Osteoblast (primary cell): ENCODE measurements at places on chromosomes 12 and 14. TPM values are rescaled to one million over a fixed set of nuclear protein-coding genes. Genes with fewer than 3 reads are reported as not detected.

DNA sequence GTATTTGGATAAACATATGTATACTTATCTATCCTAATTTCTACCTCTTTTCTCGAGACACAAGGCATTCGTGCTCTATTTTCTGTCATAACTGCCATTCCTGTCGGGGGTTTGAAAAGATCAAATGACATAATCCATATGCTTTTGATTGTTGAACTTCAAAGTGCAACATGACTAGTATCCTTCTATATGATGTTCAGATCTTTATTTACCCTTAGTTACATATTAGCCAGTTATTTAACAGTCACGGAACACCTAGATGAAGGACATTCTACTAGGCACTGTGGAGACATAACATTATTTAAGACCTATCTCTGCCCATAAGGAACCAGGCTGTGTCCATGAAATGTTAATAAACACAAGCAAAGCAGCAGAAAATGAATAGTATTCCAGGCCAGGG is 11.2 kb upstream of the GRIN2B start:
- no peak for DNase-seq

DNA sequence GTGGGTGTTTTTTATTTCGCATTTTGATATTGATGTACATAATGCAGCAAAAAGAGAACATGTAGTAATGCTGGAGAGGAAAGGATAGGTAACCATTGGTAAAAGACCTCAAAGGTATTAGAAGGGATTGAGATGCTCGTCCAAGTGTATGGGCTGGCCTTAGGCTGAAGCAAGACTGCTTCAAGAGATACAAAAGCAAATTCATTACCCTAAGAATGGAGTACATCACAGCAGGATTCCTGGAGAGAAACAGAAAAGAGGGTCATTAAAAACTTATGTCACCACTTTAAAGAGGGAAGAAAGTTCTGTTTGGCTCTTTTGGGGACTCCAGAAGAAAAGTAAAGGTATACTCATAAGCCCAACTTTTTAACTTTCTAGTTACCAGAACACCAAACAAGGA is 420.5 kb downstream of the ZFP36L1 start:
- DNase-seq, result no peak

DNA sequence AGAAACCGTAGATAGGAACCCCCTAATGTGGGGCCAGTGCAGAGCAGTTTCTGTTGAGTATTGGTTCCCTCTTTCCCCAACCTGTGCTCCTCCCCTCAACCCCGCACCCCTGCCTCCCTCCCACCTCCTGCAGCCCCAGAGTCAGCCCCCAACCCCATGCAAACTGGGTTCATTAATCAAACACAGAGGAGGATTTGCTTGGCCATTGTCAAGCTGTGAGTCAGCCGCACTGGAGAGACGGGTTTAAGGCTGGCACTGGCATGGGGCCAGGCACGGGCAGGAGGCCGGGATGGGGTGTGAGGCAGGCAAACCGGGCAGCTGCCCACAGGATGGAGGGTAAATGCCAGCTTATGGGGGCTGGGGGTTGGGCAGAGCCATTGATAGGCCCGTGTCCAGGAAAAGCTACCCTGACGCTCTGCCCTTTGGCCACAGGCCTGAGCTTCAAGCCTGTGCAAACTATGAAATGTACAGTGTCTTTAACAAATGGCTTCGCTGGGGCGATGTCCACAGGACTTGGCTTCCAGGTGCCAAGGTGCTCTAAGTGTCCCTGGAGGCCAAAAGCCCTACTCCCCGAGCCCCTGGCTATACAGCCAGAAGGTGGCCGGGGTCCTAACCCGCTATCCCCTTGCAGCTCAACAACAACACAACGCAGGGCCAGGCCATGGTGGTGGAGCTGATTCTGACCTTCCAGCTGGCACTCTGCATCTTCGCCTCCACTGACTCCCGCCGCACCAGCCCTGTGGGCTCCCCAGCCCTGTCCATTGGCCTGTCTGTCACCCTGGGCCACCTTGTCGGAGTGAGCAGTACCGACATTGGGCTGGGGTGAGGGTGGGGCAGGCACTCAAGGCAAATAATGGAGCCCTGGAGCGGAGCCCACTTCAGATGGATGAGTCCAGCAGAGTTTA is 1.4 kb downstream of the AQP5 start:
- peak; percentile 98 for DNase-seq

Gene TSPAN19
- not detected in 2 replicates for total RNA-seq

DNA sequence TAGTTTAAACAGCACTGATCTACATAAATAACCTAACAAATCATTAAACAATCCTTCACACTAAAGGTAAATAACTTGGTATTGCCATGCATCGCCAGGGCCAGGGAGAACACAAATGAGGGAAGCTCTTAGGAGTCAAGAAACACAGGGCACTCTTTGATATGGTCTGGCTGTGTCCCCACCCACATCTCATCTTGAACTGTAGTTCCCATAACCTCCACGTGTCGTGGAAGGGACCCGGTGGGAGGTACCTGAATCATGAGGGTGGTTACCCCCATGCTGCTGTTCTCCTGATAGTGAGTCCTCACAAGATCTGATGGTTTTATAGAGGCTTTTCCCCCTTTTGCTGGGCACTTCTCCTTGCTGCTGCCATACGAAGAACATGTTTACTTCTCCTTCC is 17.3 kb downstream of the TMEM132D start:
- DNase-seq, result no peak

DNA sequence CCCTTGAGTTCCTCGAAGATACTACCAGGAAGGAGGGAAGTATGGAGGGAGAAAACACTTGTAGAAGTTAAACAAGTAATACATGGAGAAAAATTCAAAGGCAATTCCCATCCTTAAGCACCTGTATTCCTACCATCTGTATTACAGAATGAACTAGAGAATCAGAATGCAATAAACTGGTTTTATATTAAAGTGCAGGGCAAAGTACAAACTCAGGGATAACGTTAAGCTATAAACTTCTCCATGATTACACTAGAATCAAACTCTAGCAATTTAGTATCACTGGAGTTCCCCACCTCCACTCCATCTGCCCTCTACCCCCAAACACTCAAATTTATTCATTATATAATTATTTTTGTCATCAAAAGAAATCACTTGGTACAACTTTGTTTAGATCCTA is 13.1 kb downstream of the PAWR start:
- DNase-seq, result no peak

GRCh38 chr12:27385766-27386564 is 53.3 kb downstream of the BMAL2 start:
- peak; percentile 49 for DNase-seq

- DNase-seq, result peak; percentile 75
Measured at GRCh38 chr12:6425590-6426531, 18.9 kb upstream of the CD27 start.

Gene BMAL2
- total RNA-seq, result 18.3 and 21.7 TPM in 2 replicates

Gene SLC25A21
- total RNA-seq, result 0.29 and 0.72 TPM in 2 replicates

GRCh38 chr14:90545966-90546751 is 149.3 kb downstream of the CALM1 start:
- DNase-seq, result peak; percentile 55

DNA sequence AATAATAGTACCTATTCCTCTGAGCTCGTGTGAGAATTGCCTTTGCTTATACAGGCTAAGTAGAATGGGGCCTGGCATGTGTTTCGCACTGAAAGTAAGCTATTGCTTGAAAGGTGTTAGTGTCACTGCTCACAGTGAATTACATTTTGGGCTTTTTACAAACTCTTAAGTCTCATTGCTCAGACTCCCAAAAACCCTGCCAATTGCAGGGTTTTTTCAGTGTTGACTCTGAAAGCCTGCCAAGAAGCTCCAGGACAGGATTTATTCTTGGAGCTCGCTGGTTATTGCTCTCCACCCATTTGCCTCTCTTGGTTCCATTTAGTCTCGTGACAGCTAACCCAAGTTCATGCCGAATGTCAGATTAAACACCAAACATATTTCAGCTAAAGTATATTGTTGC is 39.8 kb downstream of the NOPCHAP1 start:
- DNase-seq, result no peak

DNA sequence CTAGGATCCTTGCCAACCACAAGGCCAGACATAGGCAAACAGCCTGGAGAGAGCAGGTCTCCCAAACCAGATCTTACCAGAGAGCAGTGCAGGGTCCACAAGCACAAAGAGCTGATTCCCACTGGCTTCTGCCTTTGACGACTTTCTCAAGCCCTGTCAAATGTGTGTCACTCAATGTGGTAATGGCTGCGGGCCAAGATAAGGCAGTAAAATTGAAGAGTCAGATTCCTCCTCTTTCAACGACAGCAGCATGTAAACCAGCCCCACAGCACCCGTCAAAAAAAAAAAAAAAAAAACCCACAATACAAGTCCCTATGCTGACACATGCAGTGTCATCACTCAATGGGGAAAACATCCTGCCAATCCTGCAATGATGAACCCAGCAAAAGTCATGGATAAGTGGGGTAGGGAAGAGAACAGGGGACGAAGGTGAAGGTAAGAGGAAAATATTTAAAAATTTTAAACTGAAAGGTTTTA is at the start of gene STON2:
Gene STON2, minus strand, starts transcription at position 123 of the 477 bp plus-strand sequence. CDS start 1,942 bp downstream, outside the sequence.
- DNase-seq, result peak; percentile 57

DNA sequence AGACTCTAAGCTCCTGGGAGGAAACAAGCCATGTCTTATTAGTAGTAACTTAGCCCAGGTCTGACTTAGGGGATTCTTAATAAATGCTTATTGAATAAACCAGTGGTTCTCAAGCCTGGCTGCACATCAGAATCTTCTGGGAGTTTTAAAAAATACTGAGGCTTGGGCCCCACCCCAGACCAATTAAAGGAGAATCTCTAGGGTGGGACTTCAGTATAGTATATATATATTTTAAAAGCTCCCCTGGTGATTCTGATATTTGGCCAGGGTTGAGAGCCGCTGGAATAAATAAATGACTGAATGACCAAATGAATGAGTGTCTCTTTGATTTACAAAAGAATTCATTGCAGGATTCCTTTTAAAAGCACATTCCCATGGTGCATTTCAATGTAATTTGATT is 151.5 kb upstream of the GSC start:
- DNase-seq, result no peak

Gene PLCZ1
- not detected in 2 replicates for total RNA-seq

GRCh38 chr12:104345234-104346066 is 41.9 kb downstream of the EID3 start:
- no peak for DNase-seq

Gene CD163L1
- under 0.01 and 0.88 TPM in 2 replicates for total RNA-seq

DNA sequence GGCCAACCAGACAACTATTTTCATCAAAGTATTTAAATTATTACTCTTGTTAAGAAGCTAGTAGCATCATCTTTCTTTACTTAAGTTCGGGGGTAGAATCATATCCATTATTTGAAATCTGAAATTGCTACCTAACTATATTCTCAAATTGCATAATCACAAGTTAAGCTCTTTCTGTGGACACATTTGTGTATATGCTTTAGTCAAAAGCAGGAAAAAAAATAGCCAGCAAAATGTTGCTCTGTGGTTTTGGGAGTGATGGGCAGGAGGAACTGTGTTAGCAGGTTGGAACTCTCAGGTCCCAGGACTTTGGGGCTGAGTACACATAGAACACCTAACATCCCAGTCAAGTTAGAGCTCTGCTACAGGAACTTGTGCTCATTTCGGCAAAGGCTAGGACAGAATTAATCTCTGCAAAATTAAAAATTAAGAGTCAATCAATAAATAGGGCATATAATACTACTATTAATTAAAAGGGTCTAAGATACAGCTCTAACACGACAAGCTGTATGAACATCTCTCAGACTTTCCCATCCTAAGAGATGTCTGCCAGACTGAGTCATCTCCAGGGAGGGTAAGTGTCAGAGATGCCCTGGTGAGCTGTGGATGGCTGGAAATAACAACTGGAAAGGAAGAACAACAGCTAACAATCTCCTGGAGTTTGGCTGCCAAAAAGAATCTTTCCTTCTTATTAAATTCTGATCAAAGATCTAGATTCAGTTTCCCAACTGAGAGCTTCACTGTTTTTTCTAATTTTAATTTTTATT is 203.5 kb upstream of the GZMB start:
- peak; percentile 38 for DNase-seq

DNA sequence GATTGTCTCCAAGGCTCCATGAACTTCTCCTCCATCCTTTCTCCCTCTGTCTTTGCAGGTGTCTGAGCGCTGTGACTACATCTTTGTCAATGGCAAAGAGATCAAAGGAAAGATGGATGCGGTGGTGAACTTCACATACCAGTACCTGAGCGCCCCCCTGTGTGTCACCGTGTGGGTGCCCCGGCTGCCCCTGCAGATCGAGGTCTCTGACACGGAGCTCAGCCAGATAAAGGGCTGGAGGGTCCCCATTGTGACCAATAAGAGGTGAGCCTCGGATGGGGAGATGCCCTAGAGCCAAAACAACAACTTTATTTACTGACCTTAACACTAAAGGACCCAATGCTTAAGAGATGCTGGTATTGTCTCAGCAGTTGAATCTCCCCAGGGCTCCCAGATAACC is 130.0 kb downstream of the SLC15A4 start:
- DNase-seq, result no peak

Gene GCH1
- total RNA-seq, result 2.7 and 3.3 TPM in 2 replicates

DNA sequence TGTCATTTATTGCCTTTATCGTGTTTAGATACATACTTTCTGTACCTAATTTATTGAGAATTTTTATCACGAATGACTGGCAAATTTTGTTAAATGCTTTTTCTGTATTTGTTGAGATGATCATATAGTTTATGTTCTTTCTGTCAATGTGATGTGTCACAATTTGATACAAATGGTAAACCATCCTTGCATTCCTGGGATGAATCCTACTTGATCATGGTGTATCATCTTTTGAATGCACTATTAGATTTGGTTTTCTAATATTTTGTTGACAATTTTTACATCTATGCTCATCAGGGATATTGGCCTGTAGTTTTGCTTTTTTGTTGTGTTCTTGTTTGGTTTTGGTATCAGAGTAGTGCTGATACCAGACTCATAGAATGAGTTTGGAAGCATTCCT is 185.1 kb downstream of the NUBPL start:
- DNase-seq, result no peak

GRCh38 chr12:1798641-1799020 is 21.7 kb upstream of the LRTM2 start:
- DNase-seq, result no peak

Gene SLC22A17
- total RNA-seq, result 18.1 and 19.7 TPM in 2 replicates

GRCh38 chr12:127562816-127563215 is 704.2 kb upstream of the TMEM132C start:
- DNase-seq, result no peak

DNA sequence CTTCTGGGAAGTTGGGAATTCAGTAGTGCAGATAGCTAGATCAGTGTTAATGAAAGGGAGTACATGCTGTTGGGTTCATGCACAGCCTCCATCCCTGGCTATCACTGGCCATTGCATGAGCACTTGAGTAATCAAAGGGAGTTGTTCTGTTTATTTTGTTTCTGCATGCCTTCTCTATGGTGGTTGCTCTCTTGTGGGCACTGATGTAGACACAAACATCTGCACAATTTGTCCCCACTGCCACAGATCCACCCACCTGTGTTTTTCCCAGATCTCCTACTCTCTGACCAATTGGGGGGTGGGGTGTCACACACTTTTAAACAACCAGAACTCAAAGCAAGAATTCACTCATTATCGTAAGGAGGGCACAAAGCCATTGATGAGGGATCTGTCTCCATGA is 89.7 kb upstream of the DHRS4 start:
- no peak for DNase-seq

Gene KLRB1
- not detected in 2 replicates for total RNA-seq

Gene CCDC38
- total RNA-seq, result under 0.01 TPM in 2 replicates

Gene SALL2
- total RNA-seq, result 2.9 and 3.3 TPM in 2 replicates

Gene TMEM263
- 125 and 130 TPM in 2 replicates for total RNA-seq

Gene TGM1
- total RNA-seq, result 0.36 and 1.2 TPM in 2 replicates
